Smooth muscle cell of trachea (primary cell): ENCODE measurements at places on chromosomes 4 and X. TPM values are rescaled to one million over a fixed set of nuclear protein-coding genes. Genes with fewer than 3 reads are reported as not detected.

Gene CASK
- 37.5 and 55.9 TPM in 2 replicates for total RNA-seq

Gene CSAG2
- not detected in 2 replicates for total RNA-seq

Gene BEX2
- 0.73 and 0.99 TPM in 2 replicates for total RNA-seq

Gene GLRA3
- under 0.01 TPM in 1 of 2 replicates, not detected in the other for total RNA-seq

Gene BBS12
- total RNA-seq, result 5.5 and 6.1 TPM in 2 replicates

Gene TRAM1L1
- 3.5 and 4.2 TPM in 2 replicates for total RNA-seq
